ENCODE measurements at places on chromosomes 6 and 20.

DNA sequence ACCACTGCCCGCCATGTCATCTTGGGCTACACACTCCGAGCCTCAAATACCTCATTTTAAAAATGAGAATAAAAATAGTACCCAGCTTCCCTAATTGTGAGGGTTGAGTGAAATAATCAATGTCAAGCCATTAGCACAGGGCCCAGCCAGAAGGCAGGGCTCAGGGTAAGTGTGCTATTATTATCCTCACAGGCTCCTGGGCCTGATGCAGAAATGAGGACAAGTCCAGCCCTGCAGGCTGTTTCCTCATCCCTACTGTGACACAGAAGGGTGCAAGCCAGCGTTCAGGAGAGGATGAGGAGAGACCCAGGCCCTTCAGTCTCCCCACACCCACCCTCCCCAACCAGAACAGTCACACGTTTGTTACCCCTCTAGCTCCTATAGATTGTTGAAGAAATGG lies 4.0 kb downstream of the DLK2 start:
- no peak for DNase-seq

DNA sequence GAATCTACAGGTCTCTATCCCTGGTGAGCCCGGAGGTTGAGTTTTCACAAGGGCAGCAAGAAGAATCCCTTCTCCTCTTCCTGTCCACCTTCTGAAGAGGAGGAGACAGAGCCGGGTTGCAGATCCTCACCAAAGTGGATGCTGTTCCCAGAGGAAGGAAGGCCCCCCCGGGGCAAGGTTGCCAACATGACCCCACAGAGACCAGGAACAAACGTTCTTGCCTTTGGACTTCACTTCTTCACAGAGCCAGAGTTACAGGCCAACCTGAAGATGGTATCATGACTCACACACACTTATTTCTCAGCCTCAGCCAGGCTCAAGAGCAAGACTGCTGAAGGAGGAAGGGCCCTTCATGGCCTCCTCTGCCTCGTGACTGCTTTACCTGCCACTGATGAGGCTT lies 384.3 kb downstream of the CD83 start:
- DNase-seq = no peak

- DNase-seq = peak; percentile 14
Observed at GRCh38 chr6:110039981-110040383, 61.9 kb downstream of the GPR6 start.

DNA sequence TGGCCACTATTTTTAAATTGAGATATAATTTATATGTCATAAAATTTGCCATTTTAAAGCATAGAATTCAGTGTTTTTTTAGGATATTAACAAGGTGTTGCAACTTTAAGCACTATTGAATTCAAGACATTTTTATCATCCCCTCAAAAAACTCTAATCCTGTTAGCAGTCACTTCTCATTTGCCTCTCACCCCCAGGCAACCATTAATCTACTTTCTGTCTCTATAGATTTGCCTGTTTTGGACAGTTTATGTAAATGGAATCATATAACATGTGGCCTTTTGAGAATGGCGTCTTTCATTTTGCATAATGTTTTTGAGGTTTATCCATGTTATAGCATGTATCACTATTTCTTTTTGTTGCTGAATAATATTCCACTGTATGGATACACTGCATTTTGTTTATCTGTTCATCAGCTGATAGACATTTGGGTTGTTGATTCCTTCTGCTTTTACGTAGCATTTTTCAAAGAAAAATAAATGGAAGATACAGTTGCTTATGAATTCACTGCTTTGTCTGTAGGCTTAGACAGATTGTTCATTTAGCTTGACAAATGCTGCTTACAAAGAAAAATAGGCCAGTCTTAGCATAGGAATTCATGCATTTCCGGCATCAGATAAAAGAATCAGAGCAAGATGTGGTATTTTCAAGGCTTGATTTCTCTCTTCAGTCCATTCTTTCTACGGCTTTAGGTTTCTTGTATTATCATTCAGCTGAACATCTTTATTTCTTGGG lies 52.9 kb downstream of the STK4 start:
- no peak for DNase-seq

DNA sequence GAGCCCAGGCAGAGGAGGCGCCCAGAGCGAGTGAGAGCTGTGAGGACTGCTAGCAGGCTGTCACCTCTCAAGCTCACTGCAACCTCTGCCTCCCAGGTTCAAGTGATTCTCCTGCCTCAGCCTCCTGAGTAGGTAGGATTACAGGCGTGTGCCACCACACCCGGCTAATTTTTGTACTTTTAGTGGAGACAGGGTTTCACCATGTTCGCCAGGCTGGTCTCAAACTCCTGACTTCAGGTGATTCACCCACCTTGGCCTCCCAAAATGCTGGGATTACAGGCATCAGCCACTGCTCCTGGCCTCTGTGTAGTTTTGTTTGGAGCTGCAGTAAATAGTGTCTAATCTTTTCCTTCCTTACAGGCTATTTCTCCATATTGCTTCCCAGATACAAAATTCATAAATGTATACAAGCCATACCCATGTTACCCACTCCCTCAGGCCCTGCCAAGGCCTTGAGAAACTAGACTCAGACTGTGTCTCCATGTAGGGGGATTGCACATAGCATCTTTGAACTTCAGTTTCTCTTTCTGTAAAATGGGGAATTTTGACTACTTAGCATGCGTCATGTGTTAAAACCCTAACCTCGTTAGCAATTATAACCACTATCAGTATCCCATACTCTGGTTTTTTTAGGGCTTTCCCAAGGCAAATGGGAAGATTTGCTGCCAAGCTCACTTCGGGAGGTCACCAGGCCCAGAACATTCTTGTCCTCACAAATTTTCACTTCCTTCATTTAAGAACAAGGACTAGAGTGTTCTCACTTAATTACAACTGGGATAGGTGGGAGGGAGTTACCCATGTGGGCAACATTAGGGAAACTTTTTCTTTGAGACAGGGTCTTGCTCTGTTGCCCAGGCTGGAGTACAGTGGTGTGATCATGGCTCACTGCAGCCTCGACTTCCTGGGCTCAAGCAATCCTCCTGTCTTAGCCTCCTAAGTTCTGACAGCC lies 67.3 kb upstream of the DDR1 start:
- no peak for DNase-seq

DNA sequence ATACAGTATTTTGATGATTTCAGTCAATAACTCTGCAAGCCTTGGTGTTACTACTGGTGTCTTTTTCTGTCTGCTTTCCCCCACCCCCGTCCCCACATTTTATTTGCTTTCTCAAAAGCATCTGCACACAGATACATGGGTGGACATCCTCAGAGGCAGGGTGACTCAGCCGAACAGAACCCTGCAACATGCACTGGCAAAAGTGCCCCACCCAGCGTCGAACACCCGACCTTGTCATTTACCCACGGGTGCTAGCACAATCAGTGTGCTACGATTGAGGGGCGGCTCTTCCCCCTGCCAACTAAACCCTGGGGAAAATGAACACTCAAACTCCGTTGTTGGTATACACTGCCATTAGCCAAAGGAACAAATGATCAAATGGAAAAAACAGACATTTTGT lies 115.9 kb upstream of the NAA20 start:
- no peak for DNase-seq

- no peak for DNase-seq
Observed at GRCh38 chr6:126429866-126430265, 90.0 kb downstream of the CENPW start.

DNA sequence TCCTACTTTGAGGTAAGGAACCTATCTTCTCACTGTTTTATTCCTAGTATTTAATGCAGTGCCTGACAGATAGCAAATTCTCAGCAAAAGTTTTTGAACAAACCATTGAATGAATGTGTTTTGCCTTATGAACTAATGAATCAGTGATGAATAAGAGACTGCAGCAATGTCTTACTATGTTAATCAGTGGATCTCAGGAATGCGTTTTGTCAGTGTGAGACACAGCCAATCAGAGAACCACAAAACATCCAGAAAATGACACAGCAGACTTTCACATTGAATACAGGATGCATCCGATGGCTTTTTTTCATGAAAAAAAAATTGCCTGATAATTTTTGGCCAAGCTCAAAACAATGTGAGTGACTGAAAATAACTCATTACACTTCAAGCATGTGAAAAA lies 270.5 kb downstream of the BMP2 start:
- no peak for DNase-seq

GRCh38 chr20:37911838-37912281 lies 8.9 kb downstream of the VSTM2L start:
- DNase-seq = no peak

DNA sequence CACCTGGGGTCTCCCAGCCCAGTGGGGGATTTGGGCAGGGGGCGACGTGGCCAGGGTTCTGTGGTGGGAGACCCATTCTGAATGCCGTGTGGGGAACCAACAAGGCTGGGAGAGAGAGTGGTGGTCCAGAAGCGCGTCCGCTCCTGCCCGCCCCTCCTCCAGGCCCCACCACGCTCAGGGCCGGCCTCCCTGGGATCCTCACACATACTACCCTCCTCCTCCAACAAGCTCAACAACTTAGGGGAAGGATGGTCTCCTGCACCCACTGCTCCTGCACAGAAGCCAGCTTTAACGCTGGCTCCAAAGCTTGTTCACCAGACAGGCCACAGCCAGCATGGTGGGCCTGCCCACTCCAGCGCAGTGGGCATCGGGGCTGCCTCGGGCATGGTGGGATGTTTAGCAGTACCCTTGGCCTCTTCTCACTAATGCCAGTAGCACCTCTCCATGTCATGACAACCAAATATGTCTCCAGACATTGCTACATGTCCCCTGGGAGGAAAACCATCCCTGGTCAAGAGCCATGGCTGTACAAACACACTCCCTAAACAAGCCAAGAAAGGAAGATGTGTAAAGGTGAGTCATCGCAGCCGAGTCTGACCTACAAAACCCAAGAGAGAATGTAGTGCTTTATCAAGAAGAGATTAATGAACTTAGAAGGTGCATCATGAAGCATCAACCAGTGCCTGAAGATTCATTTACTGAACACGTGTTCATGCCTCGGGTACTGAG lies 75.7 kb downstream of the BMP7 start:
- DNase-seq = no peak

DNA sequence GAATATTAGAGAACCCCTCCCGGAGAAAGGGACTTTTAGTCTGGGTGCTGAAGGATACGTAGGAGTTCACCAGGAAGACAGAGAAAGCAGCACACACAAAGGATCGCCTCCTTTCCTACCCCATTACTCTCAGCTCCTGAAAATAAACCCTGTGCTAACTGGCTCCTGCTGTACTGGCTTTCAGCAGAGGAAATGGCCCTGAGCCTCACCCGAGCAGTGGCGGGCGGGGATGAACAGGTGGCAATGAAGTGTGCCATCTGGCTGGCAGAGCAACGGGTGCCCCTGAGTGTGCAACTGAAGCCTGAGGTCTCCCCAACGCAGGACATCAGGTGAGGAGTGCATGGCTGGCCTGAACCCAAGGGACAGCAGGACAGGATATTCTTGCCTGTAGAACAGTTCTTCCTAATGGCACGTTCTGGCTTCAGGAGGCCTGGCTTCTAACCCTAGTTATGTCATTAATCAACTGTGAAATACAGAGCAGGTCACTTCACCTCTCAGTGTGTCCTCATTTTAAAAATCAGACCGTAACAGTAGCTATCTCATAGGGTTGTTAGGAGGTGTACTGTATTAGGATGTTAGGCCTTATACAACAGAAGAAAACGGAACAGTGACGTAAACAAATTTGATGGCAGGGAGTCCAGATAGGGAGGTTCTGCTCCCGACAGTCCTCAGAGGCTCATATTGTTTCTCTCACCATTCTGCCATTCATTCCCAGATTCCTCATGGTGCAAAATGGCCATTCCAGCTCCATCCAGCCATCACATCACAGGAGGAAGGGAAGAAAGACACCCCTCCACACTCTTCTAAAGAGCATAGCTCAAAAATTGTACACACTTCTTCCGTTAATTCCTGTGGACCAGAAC lies 1.8 kb downstream of the RBCK1 start:
- DNase-seq = no peak

GRCh38 chr6:122081921-122082320 lies 317.5 kb upstream of the HSF2 start:
- DNase-seq = no peak

DNA sequence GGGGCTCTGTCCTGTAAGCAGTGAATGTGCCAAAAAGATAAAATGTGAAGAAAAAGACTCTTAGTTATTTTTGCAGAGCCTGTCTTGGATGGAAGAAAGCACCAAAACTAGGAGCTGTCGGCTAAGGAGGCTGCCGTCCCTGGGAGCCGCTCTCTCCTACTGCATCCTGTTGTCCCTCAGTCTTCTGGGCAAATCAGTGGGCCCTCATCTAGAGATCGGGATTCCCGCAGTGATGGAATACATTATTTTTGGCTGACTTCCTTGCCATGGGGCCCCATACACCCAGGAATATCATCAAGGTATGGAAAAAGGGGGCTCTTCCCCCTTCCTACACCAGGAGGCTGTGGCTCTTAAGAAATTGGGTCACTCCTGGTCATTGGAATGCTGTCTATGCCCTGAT lies 3.2 kb downstream of the TTLL2 start:
- DNase-seq = no peak

DNA sequence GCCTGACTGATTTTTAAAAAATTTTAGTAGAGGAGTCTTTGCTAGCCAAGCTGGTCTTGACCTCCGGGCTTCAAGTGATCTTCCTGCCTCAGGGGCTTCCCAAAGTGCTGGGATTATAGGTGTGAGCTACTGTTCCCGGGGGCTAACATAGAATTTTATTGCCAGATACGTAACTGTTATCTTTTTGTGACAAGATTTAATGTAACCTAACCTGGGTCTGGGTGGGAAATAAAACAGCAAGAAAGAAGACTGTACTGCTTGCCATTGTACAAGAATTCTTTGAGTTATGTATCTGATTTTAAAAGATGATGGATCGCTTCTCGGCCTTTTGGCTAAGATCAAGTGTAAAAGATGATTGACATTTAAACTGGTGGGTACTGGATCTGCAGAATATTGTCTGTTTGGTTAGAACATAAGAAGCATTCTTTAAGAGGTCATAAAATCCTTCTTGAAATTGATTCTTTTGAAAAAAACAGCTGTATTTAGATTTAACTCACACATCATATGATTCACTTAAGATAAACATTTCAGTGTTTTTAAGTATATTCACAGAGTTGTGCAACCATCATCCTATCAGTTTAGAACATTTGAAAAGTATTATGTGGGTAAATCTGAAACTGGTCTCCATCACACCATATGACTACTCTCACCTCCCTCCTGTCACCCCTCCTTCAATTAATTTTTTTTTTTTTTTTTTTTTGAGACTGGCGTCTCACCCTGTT lies 21.6 kb downstream of the TPX2 start:
- peak; percentile 40 for DNase-seq

DNA sequence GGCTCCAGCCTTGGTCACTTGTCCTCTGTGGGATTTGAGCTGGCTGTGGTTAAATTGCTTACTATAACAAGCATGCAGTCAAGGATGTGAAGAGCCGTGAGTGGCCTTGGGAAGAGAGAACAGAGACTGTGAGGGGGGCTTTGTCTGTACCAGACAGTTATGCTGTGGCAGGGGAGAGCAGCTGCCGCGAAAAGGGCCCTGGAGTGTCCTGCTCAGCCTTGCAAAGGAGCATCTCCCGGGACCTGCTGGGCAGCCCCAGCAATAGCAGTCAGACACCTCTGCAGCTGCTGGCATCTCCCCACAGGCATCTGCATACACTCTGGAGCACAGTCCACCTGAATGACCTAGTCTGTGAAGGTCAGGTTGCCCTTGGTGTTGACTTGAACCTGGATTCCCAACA lies 6.3 kb downstream of the EBF4 start:
- DNase-seq = no peak

All from NCI-H2029 (cell line).